Kidney (tissue), 22 donors: ENCODE measurements at places on chromosomes 1 and 21.
A peak's percentile ranks its signal among the peaks of the same experiment; 100 is the strongest.

DNA sequence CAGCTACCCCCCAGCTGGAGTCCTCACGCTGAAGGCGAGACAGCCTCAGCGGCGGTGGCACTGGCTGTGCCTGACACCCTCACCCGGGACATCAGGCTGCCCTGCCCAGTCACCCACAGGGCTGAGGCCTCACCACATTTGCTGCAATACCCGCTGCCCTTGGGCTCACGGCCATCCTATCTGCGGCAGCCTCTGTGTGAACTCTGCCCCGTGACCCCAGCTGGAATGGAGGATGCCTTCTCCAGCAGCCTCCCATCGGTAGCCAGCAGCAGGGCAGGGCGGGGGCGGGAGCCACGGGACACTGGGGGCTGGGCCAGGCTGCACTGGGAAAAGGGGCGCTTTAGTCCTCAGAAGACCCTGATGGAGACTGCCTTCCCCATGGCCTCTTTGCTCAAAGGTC, 112.4 kb upstream of the ZBTB40 start:
- peak; percentile 68 for DNase-seq

GRCh38 chr21:45588086-45588825, 46.0 kb upstream of the SLC19A1 start:
- no peak for DNase-seq

- no peak for DNase-seq
Measured at GRCh38 chr1:174976436-174977108, 23.2 kb upstream of the CACYBP start.

GRCh38 chr1:159229896-159230295, 25.2 kb downstream of the ACKR1 start:
- no peak for DNase-seq

- no peak for DNase-seq
Measured at GRCh38 chr1:37811027-37811655, 3.1 kb upstream of the YRDC start.

DNA sequence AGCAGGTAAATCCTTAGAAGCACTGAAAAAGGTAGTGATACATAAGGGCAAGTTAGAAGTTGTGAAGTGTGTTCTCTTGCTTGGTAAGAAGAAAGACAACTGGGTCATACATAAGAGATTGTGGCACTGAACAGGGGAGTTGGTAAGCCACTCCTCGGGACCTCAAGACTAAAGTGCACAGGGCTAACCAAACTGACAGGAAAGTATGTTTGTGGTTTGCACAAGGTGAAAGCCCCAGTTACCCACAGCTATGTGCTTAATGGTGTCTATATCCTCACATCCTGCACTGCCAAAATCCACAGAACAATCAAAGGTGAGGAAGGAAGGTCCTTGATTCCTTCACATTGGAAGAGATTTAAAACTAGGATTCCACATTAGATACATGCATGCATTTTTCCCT, 276.5 kb downstream of the DNM3 start:
- DNase-seq: no peak

GRCh38 chr1:231986631-231987336, 360.2 kb downstream of the DISC1 start:
- no peak for DNase-seq

GRCh38 chr1:48875552-48876329, 99.0 kb upstream of the BEND5 start:
- no peak for DNase-seq

- peak; percentile 52 for DNase-seq
Measured at GRCh38 chr1:31781138-31781755, 17.1 kb upstream of the ADGRB2 start.

GRCh38 chr1:112337028-112337531, 58.9 kb upstream of the CTTNBP2NL start:
- no peak for DNase-seq

DNA sequence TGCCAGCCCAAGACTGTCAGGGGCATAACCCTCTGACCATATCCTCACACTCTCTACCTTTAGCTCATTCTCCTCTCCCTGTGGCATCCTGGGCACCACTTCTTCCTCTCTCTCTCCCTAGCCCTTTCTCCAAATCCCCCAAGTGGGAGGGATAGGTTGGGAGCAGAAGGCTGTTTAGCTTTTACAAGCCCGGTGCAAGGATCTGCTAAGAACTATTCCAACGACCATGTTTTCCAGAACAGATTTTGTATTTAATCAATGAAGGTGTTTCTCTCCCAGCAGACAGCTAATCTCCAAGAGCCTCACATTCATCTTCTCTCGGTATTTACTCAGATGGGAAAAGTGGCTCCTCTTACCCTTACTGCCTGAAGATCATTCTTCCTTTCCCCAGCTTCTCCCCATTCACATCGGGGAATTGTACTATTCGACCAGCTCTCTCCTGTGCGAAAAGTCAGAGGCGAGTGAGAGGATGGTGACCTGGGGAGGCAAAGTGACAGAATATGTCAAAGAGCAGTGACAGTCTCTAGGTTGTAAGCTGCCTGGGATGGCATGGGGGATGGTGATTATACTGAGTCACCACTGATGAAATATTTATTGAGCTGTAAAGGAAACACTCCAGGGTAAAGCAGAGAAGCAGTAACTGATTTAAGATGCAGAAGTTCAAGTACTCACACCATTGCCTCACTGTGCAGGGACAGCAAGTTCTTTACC, 47.0 kb upstream of the RBM15 start:
- no peak for DNase-seq

DNA sequence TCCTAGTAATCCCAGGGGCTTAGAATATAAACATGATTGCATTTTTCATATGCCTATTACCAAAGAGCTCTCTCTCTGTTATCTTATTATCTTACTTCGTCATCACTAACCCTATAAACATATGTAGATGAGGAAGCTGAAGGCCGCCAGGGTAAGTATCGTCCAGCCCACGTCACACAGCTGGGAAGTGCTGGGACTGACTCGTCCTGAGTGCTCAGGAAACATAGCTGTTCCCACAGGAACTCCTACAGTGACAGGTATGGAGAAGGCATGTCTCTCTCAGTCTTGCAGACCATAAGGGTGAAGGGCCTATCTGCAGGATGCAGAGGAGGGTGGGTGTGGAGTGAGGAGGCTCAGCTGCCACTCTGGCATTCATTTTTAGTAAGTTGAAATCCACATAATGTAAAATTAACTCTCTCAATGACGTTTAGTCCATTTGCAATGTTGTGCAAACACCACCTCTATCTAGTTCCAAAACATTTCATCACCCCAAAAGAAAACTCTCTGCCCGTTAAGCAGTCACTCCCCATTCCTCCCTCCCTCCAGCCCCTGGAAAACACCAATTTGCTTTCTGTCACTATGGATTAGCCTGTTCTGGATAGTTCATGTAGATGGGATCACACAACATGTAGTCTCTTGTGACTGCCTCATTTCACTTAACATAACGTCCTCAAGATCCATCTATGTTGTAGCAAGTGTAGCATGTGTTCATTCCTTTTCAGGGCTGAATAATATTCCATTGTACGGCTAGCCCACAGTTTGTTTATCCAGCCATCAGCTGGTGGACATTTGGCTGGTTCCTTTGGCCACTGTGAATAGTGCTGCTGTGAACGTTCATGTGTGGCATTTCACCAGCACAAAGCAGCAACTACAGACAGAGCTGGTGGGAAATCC, 68.3 kb downstream of the TCP10L start:
- no peak for DNase-seq

DNA sequence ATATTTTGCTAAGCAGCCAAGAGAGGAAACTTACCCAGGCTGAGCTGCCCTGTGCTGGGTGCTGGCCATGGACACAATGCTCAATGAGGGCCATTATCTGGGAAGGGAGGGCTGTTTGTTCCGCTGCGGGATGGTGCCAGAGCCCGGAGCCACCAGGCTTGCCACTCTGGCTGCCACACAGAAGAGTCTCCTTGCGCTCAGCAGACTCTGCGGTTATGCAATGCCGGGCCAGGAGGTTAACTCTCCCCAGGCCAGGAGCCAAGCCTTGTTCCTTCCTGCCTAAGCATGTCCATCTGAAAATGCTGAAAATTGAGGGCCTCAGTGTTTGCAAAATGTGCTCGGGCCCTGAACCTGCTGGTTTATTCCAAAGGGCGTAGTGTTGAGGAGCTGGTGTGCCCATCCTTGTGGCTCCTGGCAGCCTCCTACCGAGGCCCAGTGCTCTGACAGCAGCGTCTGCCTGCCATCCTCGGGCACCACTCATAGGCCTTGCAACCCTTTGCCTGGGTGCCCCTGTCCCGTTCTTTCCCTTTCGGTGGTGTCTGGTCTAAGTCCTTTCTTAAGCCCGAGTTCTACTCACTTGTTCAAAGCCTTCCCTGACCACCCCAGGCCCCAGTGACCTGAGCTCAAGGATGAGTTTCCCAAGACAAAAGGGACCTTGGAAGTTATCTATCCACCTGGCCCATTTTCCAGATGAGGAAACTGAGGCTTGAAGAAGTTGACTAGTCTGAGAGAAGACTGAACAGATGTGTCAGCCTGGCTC, 133.8 kb upstream of the EDN2 start:
- DNase-seq: no peak

- DNase-seq: no peak
Measured at GRCh38 chr1:224506141-224506814, 71.7 kb upstream of the WDR26 start.

- no peak for DNase-seq
Measured at GRCh38 chr1:55064071-55064581, 24.8 kb downstream of the PCSK9 start.

DNA sequence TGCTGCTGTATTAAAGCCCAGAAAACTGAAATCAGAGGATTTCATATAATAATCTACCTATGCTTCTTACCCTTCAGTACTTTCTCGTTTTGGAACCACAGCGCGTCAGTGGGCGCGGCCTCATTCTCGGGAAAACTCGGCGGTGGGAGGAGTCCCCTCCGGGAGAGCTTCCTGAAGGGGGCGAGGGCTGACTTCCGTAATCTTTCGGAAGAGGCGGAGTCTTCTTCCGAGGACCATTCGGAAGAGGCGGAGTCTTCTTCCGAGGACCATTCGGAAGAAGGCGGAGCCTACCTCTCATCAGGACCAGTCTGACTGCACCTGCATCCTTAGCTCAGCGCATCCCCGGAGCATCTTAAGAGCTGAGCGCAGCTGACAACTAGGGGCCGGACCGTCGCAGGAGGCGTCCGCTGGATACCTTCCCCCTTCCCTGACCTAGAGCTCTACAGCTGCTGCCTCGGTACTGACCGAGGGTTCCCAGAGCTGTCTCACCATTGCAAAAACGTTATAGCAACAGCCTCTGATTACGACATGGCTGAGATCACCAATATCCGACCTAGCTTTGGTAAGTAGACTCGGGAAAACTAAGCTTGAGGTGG, at the start of gene SYT11:
Gene SYT11 (plus strand): TSS at position 334 of the 596 bp plus-strand sequence. CDS start 195 bp downstream, at position 529.
- peak; percentile 97 for DNase-seq

DNA sequence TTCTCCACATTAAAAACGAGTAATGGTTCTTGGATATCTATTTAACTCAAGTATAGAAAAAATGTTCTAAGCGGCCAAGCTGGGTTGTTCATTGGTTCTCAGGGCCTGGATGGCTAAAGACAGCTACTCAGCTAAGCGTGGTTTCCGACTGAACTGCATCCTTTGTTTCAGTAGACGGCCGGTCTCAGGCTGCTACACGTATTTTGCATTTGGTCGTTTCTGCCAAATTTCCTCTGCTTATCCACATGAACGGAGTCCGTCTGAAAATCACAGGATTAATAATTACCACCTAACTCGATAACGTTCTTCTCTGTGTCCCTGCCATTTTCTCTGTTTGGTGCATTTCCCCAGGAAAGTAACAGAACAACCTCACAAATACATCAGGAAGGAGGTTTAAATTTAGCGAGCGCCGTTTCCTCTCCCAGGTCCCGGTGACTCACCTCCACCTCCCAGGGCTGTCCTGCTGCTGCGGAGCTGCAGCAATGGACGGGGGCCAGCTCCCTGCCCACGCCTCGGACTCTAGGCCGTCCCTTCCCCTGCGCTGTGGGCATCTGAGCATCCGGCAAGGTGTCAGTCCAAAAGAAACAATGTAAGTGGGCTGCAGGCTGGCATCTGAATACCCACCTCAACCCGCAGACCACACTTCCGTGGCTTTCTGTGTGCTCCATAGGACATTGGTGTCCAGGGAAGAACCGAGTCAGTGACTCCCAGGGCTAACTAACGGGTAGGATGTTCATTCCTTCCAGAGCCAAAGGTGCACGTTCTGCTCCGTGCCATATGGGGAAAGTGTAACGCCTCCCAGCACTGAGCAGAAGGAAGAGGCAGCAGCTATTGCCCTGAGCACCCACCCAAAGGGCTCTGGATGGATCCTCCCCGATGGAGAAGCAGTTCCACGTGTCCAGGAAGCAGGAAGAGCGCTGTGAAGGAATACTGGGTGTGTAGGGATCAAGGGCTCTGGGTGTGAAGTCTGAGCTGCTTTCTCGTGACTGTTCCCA, 4.1 kb upstream of the GABRD start:
- DNase-seq: peak; percentile 14

DNA sequence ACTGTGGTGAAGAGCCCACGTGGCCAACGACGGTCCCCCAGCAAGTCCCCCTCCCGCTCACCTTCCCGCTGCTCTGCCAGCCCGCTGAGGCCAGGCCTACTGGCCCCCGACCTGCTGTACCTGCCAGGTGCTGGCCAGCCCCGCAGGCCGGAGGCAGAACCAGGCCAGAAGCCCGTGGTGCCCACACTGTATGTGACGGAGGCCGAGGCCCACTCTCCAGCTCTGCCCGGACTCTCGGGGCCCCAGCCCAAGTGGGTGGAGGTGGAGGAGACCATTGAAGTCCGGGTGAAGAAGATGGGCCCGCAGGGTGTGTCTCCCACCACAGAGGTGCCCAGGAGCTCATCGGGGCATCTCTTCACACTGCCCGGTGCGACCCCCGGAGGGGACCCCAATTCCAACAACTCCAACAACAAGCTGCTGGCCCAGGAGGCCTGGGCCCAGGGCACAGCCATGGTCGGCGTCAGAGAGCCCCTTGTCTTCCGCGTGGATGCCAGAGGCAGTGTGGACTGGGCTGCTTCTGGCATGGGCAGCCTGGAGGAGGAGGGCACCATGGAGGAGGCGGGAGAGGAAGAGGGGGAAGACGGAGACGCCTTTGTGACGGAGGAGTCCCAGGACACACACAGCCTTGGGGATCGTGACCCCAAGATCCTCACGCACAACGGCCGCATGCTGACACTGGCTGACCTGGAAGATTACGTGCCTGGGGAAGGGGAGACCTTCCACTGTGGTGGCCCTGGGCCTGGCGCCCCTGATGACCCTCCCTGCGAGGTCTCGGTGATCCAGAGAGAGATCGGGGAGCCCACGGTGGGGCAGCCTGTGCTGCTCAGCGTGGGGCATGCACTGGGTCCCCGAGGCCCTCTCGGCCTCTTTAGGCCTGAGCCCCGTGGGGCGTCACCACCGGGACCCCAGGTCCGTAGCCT, 46.8 kb downstream of the TRIM11 start:
- DNase-seq: no peak

DNA sequence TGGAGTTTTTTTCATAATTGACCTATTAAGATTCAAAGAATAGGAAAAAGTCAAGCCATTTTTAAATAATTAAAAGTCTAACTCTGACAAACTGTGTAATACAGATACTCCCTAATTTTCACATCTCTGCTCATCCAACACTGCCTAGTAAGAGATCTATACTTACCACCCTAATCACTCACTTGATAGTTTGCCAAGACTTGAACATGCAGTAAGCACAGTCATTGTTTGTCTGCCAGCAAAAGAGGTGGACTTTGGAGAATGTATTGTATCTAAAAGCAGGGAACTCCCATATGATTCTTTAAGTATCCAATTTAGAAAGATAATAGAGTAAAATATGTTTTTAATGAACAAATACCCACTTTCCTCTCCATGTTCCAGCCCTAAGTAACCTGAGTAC, 15.5 kb downstream of the TMEM59 start:
- no peak for DNase-seq

GRCh38 chr1:46409063-46409372, 14.9 kb downstream of the FAAH start:
- DNase-seq: no peak

- no peak for DNase-seq
Measured at GRCh38 chr21:27134516-27134915, 167.6 kb upstream of the ADAMTS5 start.
